ENCODE measurements at places on chromosomes 4 and X. TPM values are rescaled to one million over a fixed set of nuclear protein-coding genes. Genes with fewer than 3 reads are reported as not detected.

Gene CENPVL2
- not detected for polyA plus RNA-seq

Gene OTC
- not detected for polyA plus RNA-seq

Gene CFAP47
- polyA plus RNA-seq: 3.0 TPM

Gene FAM3A
- 30.1 TPM for polyA plus RNA-seq

Gene CRMP1
- polyA plus RNA-seq: 61.3 TPM

- no peak for DNase-seq
Measured at GRCh38 chr4:181952478-181952877, 290.7 kb upstream of the TENM3 start.

- DNase-seq: no peak
Measured at GRCh38 chr4:14343961-14344360, 658.3 kb upstream of the CPEB2 start.

GRCh38 chr4:72311291-72311690, 257.7 kb downstream of the ADAMTS3 start:
- DNase-seq: no peak

DNA sequence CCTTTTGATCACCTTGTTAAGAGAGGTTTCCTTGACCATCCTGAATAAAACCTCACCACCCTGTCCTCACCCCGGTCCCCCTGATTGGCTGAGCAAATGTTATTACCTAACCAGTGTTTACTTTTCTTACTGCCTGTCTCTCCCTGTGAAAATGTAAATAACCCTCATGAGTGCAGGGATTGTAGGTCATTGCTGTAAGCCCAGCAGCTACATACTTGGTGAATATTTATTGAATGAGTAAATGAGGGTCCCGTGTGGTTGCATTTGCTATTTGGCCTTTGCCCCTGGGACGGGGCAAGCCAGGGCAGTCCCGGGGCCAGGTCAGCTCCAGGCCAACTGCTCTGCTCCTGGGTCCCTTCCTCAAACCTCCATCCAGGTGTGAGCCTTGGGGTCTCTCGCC, 55.5 kb upstream of the CLCN4 start:
- no peak for DNase-seq

- no peak for DNase-seq
Measured at GRCh38 chrX:140767646-140768045, 58.1 kb downstream of the LINC00632 start.

DNA sequence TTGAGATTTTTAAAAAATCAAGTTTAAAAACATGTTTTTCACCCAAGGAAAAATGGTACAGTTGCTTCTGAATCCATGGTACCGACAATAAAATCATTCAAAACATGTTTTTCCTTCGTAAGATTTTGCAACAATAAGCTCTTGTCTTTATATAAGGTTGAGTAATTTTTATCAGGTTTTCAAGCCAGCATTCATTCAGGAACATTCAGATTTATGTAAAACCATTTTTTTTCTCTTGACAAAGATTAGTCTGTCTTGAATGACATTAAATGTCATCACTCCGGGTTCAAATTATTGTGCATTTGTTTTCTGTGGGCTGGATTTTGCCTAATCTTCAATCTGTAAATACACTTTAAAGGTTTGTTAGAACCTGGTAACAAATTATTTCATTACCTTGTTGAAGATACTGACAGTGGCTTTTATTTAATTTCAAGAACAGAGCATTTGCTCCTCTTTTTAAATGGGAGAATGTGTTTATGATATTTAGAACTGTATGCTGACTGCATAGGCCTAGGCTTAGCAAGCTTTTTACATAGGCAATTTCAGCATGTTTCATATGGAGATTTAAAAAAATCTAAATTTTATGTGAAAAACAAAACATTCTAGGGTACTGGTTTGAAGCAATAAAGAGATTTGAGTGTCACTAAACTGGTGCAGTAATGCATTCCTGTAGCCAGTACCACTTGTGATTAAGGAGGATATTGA, 336.4 kb upstream of the HAND2 start:
- DNase-seq: no peak

DNA sequence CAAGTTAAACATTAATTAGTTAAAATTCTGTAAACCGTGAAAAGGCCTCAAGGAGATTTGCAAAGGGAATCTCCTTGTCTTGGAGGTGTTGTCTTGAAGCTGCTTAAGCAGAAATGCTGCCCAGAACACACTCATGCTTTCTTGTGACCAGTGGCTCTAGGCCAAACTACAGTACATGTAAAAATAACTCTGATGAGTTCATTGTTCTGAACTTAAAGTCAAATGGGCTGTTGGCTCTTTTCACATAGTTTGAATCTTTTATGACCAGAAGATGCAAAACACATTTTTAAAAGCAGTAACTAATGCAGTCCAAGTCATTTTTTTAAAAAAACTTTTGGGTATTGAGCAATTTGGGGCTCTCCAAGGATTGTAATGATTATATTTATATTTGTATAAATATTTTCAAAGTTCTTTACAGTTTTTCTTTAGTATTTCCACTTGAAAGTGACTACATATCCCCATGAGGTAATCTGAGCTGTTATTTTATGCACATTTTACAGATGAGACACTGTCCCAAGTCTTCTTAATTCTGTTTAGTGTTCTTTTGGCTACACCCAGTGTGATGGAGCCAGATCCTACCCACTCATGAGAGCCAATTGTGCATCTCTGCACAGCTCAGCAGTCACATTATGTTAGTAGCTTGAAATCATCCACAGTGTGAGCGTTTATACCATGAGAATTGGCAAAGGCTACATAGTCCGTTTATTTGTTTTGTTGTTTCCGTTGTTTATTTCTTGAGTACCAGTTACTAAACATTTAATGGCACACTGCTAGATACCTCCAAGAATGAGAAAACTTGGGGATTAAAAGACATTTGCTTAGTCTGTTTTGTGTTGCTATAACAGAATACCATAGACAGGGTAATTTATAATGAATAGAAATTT, 112.8 kb upstream of the ATXN3L start:
- DNase-seq: peak; percentile 72

GRCh38 chr4:110988722-110989121, 365.8 kb upstream of the PITX2 start:
- no peak for DNase-seq

DNA sequence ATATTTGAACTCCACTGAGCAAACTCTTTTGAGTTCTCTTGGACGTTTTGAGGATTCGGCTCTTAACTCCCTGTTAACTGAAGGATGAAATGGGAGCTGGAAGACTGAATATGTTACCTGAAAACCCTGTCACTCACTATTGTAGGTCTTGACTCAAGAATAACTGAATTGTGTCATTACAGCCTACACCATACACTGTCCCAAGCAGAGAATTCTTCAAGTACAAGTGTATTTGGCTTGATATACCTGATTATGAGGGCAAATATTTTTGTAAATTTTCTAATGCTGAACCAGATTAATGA, 276.1 kb downstream of the CFAP299 start:
- no peak for DNase-seq

DNA sequence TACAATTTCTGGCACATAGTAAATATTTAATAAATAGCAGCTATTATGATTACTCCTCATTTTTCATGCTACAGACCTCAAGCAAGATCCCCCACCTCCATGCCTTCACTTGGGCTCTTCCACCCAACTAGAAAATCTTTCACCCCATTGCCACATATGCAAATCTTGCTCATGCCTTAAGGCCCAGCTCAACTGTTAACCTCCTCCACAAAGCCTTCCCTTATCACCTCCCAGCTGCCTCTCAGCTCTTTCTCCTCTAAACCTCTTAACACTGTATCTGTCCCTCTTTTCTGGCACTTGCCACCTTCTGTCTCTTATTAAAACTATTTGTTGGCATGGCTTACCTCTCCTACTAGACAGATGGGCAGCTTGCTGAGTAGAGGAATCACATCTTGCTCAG, 51.5 kb downstream of the PJA1 start:
- DNase-seq: no peak

DNA sequence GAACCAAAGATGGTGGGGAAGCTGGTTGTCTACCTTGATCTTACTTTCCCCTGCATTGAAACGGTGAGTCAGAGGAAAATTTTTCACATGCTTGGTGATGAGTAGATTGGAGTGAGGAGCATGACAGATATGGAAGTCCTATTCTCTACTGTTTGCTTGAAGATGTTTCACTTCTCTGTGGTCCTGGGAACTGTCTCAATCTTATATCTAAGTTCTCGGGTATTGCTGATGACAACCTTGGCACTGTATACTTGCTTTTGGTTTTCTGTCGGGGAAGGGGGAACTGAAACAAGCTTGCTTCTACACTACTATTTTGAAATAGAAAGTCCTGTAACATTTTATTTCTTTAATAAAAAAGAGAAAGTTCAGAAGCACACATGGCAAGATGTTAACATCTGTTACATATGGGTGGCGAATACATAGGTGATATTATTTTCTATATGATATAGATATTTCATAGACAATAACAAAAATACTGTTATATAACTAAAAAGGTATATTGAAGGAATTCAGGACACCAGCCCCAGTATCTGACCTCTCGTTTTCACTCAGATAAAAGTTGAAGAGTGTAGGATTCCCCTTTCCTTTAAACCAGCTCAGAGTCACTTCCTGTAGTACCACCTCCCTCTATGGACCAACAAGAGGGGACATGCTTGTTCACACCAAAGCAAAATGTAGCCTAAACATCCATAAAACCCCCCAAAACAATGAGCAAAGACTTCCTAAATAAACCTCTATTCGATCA, 88.8 kb downstream of the FMR1NB start:
- DNase-seq: no peak

All from right lung (tissue), 10 donors.